ENCODE measurements at places on chromosomes 1 and 21. TPM values are rescaled to one million over a fixed set of nuclear protein-coding genes. Genes with fewer than 3 reads are reported as not detected.

GRCh38 chr1:212034516-212035122 lies 738 bp downstream of the INTS7 start:
- no peak for DNase-seq

GRCh38 chr1:243568793-243569192 lies 281.2 kb downstream of the AKT3 start:
- DNase-seq = no peak

GRCh38 chr1:147151244-147151643 lies 21.0 kb downstream of the PRKAB2 start:
- no peak for DNase-seq

- DNase-seq = no peak
These were observed 48.2 kb upstream of the VANGL1 start for GRCh38 chr1:115593365-115594259.

DNA sequence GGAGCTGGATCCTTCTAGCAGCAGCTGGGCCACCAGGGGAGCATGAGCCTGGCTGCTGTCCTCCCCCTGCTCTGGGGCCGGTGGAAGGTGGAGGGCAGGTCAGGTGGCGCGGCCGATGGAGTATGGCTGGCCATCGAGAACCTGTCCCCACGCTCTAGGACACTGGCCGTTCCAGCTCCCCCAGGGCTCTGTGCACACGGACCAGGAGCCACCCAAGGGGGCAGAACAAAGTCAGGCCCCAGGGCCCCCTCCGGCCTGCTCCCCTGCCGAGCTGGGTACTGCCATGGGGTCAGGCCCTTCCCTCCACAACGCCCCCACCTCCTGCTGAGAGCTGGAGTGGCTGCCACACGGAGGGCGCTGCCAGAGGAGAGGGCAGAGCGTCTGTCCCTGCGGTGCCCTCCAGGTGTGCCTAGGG lies 4.5 kb upstream of the PLCH2 start:
- no peak for DNase-seq

Gene SLC9A1
- 28.1 TPM for polyA plus RNA-seq

DNA sequence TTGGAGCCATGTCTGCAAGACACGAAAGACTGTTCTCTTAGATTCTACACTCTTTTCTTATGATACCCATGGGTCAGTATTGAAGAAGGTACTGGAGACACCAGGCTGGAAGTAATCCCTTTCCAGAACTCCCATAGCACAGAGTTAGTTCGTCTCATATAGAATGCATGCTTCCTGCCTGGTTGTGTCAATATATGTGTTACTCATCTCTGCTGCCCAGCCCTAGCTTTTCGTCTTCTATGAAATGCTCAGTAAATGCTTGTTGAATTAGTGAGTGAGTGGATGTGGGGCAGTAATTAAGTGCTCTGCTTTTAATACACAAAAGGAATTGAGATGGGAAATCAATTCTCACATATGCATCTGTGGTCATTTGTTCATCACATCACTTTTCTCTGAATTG lies 32.1 kb downstream of the ADCY10 start:
- DNase-seq = no peak

Data from renal pelvis (tissue), 12 donors.